ENCODE measurements at places on chromosomes 1 and 21.

GRCh38 chr1:6184083-6184783, 4.1 kb upstream of the CHD5 start:
- no peak for DNase-seq

DNA sequence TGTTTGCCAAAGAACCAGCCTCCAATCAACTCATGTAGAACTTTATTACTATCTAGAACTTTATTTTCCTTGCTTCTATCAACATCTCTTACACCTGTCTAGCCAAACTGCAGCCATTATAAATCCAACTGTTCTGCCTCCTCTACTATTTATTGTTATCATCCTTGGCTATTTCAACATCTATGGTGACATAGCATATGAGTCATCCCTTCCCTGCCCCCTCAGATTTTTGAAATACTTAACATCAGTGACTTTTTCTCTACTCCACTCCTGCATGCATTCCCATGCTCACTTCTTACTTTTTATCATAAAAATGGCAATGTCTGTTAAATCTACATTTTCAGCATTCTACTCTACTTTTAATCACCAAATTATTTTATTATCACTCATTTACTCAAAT, 544.9 kb upstream of the NEGR1 start:
- DNase-seq = no peak

GRCh38 chr1:46682064-46682463, 10.4 kb downstream of the TEX38 start:
- DNase-seq = no peak

- no peak for DNase-seq
These were observed 118.7 kb downstream of the EDEM3 start for GRCh38 chr1:184635980-184636431.

DNA sequence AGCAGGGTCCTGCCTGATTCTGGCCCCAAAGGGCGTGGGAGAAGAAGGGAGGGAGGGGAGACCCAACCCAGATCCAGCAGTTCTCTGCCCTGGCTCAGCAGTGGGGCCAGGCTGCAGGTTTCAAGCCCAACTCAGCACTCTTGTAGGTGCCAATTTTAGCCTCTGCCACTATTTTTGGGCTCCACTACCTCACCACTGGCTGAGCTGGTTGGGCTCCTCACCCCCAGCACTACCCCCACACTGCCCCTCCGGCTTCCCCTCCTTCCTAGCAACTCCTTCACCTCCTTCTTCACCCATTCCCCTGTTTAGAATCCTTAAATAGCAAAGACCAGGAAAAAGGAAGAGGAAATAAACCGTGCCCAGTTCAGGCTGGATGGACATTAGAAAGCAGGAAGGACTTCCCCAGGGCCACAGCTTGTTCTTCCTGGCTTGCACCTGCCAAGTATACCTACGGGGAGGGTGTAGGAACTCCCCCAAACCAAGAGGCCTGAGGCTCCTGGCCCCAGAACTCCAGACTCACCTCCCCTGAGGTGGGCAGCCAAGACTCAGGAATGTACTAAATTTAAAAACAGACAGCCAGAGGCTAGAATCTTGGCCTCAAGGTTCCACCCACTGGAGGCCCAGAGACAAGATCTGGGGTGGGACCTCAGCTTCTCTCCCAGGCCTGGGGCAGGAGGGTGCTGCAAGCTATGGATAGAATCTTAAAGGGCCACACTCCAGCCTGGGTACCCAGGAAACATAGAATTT, 1.4 kb upstream of the ARHGEF2 start:
- no peak for DNase-seq

DNA sequence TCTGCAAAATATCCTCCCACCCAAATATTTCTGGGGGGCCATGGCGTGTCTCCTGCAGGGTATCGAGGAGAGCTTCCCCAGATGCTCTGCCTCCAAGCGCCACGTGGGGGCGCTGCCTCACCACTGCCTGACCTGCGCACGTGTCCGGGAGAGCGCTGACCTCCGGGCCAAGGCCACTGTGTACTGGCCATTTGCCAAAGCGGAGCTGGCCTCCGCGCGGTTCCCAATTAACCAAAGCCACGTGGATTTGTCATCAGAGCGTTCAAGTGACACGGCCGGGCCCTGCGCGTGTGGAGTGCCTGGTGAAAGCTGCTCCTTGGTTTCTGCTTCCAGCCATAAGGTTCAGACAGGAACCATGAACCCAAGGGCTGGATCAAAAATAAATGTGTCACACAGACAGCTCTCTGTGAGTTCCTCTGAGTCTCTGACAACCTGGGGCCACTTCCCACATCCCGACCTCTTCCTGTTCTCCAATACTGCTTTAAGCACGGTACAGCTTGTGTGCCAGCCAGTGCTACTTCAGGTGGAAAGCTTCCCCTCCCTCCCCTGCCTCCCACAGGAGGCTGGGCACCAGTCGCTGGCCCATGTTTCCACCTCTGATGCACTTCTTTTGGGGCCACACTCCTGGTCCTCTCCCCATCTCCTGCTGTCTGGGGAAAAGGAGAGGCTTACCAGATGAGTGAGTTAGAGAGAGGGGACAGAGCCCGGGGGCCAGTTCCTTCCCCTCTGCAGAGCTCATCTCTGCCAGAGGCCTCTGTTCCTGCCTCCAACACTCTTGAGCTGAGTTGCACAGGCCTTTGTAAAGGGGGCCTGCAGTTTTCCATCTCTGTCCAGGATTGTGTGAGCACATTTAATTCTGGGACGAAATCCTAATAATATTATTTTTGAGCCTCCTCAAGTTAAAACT, 26.1 kb downstream of the ZP4 start:
- DNase-seq = peak; percentile 62

DNA sequence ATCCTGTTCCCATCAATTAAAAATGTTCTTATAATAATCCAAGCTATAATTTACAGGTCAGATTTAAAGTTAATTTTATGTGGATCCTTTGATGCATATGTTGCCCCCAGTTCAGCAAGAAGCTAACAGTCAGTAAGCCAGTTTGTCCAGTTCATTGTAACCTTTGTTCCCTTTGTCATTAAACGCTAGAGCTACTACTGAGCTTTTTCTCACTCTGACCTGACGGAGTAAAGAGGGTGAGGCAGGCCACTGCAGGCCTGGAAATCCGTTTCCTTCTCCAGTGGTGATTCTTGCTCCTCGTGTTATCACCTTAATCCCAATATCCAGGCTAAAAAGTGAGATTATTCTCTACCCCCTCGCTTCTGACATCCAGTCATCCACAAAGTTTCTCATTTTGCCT, 10.2 kb downstream of the YBX1 start:
- DNase-seq = no peak

DNA sequence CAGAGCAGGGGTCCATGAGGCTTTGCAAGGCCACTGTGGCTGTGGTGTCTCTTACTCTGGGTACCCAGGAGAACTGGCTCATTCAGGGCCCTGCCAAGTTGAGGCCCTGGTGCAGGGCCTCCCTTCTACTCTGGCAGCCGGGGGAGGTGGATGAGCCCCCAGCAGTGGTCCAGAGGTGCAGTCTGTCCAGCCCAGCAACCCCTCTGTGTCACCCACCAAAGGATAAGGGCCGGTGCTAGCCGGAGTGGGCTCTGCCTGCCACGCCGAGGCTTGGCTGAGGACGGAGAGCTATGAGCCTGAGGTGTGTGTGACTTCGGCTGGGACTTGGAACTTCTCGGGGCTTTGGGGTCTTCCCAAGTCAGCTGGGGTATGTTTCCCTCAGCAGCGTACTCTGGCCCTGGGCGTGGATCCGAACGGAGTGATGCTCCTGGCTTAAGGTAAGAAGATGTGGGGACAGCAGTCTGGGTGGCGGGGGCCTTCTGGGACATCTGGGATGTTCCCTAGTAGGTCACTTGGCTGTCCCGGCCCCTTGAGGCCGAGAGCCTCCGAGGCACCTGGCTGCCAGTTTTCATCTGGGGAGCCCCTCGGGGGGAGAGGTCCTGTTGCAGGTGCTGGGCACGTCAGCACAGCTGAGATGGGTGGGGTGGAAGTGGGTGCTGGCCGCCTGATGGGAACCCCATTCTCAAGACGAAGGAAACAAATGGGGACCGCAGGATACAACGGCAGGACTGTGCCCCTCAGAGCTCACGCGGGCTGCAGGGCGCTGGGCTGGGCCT, 25.9 kb downstream of the RUNX3 start:
- no peak for DNase-seq

GRCh38 chr1:182596934-182597333, 7.3 kb downstream of the RGS16 start:
- no peak for DNase-seq

All from kidney capillary endothelial cell (primary cell).